ENCODE measurements at places on chromosomes 1 and 21.

DNA sequence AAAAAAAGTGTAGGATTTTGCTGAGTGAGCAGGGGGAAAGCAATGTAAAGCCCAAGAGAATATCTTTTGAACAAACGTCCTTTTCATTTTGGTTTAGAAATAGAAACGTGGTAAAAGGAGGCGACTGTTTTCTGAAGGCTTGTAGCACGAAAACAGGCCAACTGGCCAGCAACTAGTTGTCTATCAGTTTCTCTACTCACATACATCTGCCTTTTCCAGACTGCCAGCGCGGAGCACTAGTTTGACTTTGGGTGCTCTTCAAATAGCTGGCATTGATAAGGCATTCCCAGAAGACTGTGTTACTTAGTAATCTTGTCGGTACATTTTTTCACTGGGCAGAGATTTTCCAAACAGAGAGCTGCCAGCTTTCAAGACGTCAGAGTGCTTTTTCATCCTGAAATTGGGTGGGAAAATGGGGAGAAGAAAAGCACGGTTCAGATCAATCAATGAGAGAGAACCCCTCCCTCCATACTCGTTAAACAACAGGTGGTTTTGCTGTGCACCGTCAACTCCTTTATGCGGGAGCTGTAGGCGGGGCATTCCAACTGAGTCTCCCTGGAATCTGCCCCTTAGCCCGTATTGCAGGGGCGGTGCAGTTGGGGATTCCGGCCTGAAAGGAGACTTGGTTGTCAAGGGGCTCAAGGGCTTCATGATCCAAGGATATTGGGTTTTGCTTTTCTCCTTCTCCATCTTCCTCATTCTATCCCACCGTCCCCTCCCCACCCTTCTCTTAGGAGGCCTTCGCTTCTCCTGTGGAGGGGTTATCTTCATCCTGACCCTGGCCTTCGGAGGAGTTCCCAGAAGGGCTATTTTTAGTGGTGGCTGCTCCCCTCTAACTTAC, 884 bp upstream of the LRRC8C start:
- no peak for DNase-seq

- DNase-seq, result peak; percentile 63
Observed at GRCh38 chr1:21703318-21703963, 34.3 kb upstream of the RAP1GAP start.

GRCh38 chr1:86153836-86154235, 2.7 kb downstream of the COL24A1 start:
- DNase-seq, result no peak

DNA sequence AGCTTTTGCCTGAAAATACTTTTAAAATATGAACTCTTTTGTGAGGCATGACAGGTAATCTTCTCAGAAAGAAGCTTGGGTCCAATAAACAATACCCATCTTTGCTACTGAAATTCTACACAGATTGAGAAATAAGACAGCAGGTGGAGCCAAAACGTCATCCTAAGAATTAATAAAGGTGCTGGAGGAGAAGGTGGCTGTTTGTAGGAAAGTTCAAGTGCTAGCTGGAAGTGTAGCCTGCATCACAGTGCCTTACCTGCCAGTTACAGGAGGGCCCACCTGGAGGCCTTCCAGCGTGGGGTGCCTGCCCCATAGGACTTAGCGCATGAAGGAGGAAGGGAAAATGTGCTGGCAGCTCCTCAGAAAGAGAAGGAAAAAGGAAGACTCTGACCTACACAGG, 93.7 kb downstream of the TTC3 start:
- no peak for DNase-seq

GRCh38 chr1:52455686-52456085, 51.3 kb downstream of the PRPF38A start:
- DNase-seq, result no peak

GRCh38 chr1:1758692-1759455, 19.4 kb downstream of the NADK start:
- DNase-seq, result no peak

DNA sequence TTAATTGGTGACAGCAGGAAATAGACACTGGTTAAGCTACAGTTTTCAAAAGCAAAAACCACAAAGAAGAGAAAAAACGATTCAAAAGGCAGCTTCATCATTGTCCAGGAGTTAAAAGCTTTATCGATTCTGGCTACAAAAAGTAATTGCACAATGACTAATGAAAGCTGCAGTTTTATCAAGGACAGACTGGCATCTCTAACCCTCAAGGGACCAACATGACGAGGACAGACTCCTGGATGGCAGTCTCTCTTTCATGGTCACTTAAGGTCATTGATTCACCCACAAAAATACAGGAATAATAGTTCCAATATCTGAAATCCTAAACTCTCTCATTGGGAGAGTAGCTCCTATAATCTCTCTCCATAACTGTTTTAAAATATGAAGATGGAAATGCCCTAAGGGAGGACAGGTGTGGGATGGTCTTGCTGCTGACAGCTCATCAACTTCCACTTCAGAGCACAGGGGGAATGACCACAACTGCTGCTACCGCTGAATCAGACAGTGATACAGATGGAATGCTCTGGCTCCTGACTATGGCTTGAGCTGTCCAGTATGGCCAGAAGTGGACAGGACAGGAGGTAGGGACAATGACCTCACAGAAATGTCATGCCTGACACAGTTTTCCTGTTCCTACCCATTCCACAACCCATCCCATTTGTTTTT, 17.4 kb upstream of the CPLANE2 start:
- no peak for DNase-seq

DNA sequence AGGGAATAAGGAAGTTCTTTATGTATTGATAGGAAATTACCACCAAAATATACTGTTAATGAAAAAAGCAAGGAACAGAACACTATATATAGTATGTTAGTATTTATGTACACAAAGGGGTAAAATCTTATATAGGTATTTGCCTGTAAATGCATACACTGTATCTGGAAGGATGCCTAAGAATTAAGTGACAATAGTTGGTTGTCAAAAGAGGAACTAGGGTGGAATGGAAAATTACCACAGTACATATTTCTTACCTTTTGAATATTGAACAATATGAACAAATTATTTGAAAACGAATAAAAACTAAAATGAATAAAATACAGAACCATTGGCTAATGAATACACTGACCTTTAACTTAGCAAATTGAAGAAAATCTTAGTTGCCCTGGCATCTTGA, 13.6 kb downstream of the ARPC5 start:
- DNase-seq, result no peak

DNA sequence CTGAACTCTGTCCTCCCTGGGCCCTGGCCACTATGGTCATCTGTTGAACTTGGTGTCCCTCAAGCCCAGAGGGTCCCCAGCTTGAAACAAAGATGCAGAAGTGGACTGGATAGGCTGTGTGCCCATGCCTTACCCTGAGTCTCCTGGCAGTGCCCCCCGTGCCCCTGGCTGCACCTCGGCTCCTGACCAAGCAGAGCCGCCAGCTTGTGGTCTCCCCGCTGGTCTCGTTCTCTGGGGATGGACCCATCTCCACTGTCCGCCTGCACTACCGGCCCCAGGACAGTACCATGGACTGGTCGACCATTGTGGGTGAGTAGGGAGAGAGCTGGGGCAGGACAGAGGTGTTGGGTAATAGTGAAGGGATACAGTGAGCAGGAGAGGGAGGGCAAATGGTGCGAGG, 10.7 kb downstream of the TIE1 start:
- DNase-seq, result no peak

GRCh38 chr1:235671992-235672391, 22.4 kb upstream of the GNG4 start:
- DNase-seq, result no peak

DNA sequence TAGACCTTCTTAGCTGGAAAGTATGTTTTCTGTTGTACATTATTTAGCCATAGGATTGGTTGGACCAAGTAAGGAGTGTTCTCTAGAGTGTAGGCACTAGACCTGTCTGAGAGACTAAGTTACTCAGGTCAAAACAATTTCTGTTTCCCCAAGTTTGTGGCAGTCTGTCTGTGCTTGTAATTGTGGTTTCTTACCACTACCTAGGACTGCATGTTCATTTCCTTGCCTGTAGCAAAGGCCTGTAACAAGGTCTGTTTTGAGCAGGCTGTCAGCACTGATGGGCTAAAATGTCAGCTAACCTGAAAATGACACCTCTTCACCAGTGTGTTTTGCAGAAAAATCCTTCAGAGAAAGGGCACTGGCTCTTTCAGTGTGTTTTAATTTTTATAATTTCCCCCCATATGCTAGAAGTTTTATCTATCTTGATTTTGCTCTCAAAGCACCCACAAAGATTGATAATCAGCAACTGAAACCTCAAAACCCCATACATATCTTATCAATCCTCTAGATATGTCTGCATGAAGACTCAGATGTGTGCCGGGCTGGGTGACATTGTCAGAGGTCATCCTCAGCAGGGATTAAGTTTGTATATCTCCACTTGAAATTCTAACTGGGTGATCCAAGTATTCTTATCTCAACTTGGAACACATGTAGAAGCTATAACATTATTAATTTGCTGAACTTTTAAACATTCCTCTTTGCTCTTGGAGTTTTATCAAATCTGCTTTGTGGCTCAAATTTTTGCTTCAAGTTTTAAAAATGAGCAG, 50.7 kb upstream of the ST6GALNAC3 start:
- DNase-seq, result no peak

GRCh38 chr1:9593492-9594465, 5.1 kb downstream of the TMEM201 start:
- peak; percentile 37 for DNase-seq

GRCh38 chr1:86706018-86706635, 1.8 kb downstream of the SH3GLB1 start:
- DNase-seq, result no peak

DNA sequence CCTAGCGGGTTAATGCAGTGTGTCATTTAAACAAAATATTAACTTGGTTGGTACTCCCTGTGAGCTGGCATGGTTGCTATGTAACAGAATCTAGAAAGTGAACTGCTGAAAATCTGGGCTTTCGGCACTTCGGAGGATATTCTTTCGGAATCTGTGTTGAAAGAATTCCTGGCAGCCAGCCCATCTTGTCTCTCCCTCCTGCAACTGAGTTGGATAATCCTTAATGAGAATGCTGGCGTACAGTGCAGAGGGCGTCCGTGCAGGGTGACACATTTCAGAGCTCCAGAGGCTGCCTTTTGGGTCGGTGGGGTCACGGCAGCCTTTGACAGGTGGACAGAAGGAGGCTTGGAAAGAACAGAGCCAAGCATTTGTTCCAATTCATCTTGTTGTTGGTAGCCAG, 3.7 kb downstream of the KAZN start:
- DNase-seq, result no peak

GRCh38 chr1:85091671-85092280, 43.5 kb upstream of the MCOLN3 start:
- DNase-seq, result no peak

- DNase-seq, result peak; percentile 96
Observed at GRCh38 chr1:87226341-87226760, 102.3 kb upstream of the LMO4 start.

- DNase-seq, result no peak
Observed at GRCh38 chr1:31757204-31757679, 6.9 kb downstream of the ADGRB2 start.

DNA sequence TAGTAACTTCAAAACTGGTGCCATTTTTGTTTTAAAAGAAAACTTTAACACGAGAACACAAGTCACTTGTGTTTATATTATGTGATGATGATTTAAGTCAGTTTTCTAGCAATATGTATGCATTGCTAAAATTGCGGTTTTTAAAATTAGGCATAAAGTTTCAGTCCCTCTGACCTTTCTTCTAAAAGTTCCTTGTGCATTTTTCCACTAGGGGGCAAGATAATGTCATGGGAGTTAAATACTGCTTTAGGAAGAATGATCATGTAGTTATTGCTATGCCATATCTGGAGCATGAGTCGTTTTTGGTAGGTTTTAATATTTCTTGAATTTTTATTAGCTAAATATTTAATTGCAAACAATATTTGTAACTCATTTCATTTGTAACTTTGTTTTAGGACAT, 10.7 kb downstream of the CDC7 start:
- no peak for DNase-seq

- DNase-seq, result no peak
Observed at GRCh38 chr1:58931756-58932155, 147.9 kb upstream of the JUN start.

- DNase-seq, result no peak
Observed at GRCh38 chr1:206110161-206110560, 7.0 kb downstream of the AVPR1B start.

DNA sequence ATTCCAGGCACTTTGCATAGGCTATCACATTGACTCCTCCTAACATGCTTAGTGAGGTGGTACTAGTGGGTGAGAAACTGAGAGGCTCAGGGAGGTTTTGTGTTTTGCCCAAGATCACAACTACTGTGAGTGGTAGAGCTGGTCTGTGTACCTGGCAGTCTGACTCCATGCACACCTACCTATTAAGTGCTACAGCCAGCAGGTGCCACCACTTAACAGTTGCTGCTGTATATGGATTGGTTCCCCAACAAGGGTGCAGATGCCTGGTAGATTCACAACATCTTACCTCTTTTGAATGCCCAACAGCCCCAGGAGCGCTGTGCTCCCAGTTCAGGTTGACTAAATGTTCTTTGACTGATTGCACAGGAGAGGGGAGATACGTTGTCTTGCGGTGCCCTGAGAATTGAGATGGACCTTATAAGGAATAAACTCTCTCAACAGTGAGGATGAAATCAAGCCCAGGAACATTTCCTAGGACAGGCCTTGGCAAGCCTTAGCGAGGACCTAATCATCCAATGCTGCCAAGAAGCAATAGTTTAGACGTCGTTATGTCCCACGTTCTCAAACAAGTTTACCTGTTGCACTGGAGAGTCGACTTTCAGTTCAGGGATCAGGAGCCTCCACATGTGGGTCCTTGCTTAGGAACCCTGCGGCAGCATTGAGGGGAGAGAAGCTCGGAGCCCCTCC, 78.9 kb upstream of the F3 start:
- DNase-seq, result no peak

DNA sequence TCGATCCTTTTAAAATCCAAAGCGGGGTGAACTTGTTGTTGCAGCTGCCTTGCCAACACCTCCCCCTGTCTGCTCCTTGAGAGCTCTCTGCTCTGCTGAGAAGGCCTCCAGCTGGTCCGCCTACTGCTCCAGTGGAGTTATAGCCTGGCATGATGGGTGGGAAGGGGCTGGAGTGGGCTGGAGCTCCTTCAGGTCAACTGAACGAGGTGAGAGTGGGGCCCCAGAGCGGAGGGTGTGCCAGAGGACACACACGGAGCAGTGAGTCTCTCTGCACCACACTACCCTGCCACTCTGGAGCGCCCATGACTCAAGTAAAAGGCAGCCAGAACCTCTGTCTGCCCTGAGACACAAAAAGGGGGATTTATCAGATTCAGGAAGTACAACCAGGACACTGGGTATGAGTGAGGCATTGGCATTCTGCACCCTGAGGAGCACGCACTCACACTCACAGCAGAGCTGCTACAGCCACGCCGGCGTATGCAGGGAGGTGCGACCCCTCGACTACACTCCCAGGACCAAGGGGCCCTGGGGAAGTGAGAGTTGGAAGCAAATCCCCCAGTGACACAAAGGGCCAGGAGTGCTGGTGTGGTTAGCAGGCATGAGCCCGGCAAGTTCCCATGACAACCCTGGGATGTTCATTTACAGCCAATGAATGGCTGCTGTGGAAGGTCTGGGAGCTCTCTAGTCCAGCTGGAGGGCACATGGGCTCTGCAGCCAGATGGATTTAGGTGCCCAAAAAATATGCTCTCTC, 28.0 kb upstream of the EVA1B start:
- peak; percentile 77 for DNase-seq
